Caco-2 (cell line): ENCODE measurements at places on chromosomes 16 and 17. TPM values are rescaled to one million over a fixed set of nuclear protein-coding genes. Genes with fewer than 3 reads are reported as not detected.
A peak's percentile ranks its signal among the peaks of the same experiment; 100 is the strongest.

DNA sequence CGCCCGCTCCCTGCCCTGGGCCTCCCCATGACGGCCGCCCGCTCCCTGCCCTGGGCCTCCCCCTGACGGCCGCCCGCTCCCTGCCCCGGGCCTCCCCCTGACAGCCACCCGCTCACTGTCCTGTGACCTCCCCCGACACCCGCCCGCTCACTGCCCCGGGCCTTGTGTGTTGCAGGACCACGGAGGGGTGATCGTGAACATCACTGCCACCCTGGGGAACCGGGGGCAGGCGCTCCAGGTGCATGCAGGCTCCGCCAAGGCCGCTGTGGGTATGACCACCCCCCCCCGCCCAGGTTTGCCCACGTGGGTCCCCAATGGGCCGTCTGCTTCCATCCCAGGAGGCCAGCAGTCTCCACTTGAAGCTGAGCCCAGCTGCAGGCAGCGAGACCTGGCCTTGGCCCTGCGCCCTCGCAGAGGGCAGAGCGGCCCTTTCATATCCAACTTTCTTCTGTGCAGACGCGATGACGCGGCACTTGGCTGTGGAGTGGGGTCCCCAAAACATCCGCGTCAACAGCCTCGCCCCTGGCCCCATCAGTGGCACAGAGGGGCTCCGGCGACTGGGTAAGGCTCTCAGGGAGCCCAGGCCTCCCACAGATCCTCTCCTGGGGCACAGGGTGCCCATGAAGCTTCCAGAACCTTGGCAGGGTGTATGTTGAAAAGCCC is 9.0 kb downstream of the DECR2 start:
- no peak for DNase-seq
- no peaks in the 10 kb centered on the region for H3K27me3 ChIP-seq
- H3K4me3 ChIP-seq, result no peak overlapping the region
- peaks cover 7% of the 10 kb centered on the region for H3K4me1 ChIP-seq
- H3K27ac ChIP-seq, result no peak overlapping the region

The ZMYND15 gene
- 2.2 and 3.5 TPM in 2 replicates for total RNA-seq

The SCARF1 gene
- 0.14 and 0.51 TPM in 2 replicates for total RNA-seq

The TMEM256 gene
- 40.2 and 41.3 TPM in 2 replicates for total RNA-seq

GRCh38 chr17:17028878-17029535 is 13.2 kb upstream of the MPRIP start:
- H3K36me3 ChIP-seq, result no peaks in the 10 kb centered on the region
- no peak overlapping the region for H3K4me3 ChIP-seq
- H3K27ac ChIP-seq, result peak overlapping the region; percentile 99
- H3K4me1 ChIP-seq, result peaks cover 49% of the 10 kb centered on the region
- no peaks in the 10 kb centered on the region for H3K27me3 ChIP-seq

- no peaks in the 10 kb centered on the region for H3K27me3 ChIP-seq
- DNase-seq, result no peak
- H3K36me3 ChIP-seq, result no peaks in the 10 kb centered on the region
Observed at GRCh38 chr16:64094992-64095634, 1026.8 kb downstream of the CDH11 start.

DNA sequence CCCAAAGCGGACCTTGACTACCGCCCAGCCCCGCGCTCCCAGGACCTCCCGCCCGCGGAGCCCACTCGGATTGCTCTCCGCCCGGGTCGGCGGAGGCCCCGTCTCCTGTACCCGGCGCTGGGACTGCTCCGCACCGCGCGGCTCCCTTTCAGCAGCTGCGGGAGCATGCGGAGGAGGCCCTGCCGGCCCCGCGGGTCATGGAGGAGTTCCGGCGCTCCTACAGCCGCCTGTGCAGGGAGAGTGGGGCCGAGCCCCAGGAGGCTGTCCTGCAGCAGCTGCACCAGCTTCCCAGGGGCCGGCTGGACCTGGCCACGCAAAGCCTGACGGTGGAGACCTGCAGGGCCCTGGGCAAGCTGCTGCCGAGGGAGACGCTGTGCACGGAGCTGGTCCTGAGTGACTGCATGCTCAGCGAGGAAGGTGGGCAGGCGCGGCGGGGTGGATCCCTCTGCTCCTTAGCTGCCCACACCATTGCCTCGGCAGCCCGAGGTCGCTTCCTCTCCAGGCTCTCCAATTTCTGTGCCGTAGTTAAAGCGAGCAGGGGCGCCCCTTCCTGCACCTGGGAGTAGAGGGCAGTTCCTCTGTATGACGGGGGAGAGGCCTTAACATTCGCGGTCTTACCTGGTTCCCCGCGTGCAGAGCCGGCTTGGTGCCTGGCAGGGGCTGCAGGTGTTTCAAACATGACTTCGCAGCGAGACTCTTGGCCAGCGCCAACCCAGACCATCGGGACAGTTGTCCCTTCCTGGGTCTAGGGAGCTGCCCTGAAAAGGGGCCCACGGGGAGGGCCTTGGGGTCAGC is 539 bp downstream of the LRRC45 start:
- DNase-seq, result peak; percentile 52
- H3K4me3 ChIP-seq, result peak overlapping the region; percentile 80
- H3K27me3 ChIP-seq, result no peaks in the 10 kb centered on the region

The CFAP97D1 gene
- 0.18 TPM in 1 of 2 replicates, not detected in the other for total RNA-seq

- no peaks in the 10 kb centered on the region for H3K27me3 ChIP-seq
- H3K27ac ChIP-seq, result no peak overlapping the region
- no peaks in the 10 kb centered on the region; the same call in 1 of the 2 replicates for H3K36me3 ChIP-seq
- H3K4me3 ChIP-seq, result no peak overlapping the region
- DNase-seq, result no peak
Observed at GRCh38 chr16:70697594-70698170, 11.8 kb upstream of the MTSS2 start.

DNA sequence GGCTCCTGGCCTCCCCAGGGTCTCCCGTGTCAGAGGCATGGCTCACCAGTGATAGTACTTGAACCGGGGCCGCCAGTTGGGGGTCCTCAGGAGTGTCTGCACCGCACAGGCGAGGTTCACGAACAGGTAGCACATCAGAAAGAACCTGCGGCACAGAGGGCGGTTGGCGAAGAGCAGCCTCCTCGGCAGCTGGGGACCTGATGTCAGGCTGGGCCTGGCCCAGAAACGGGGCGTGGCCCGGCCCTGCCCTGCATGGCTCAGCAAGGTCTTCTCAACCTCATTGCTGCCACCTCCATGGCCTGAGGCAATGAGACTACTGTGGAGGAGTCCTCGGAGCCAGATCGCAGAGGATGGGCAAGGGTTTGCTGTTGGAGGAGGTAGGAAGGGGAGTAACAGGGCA is 4.1 kb upstream of the LCAT start:
- H3K4me3 ChIP-seq, result no peak overlapping the region
- peaks cover 6% of the 10 kb centered on the region; the same call in 1 of the 2 replicates for H3K4me1 ChIP-seq
- peaks cover 10% of the 10 kb centered on the region for H3K36me3 ChIP-seq
- H3K27ac ChIP-seq, result no peak overlapping the region

The KRTAP1-1 gene
- total RNA-seq, result not detected in 2 replicates

The KCNJ18 gene
- total RNA-seq, result not detected in 2 replicates

- no peaks in the 10 kb centered on the region for H3K27me3 ChIP-seq
- no peaks in the 10 kb centered on the region for H3K36me3 ChIP-seq
- no peaks in the 10 kb centered on the region for H3K4me1 ChIP-seq
- DNase-seq, result no peak
Observed at GRCh38 chr16:31397096-31397660, 4.0 kb downstream of the ITGAD start.

The FOXN1 gene
- 0.26 and 0.48 TPM in 2 replicates for total RNA-seq

GRCh38 chr17:76515274-76515949 is 14.2 kb upstream of the RHBDF2 start:
- H3K36me3 ChIP-seq, result no peaks in the 10 kb centered on the region
- no peak overlapping the region for H3K27ac ChIP-seq
- no peak for DNase-seq
- no peaks in the 10 kb centered on the region for H3K27me3 ChIP-seq
